ENCODE measurements at places on chromosomes 4 and X. TPM values are rescaled to one million over a fixed set of nuclear protein-coding genes. Genes with fewer than 3 reads are reported as not detected.

Gene ADH1A
- 3.4 TPM for total RNA-seq

Gene FAM50A
- 144 TPM for total RNA-seq

Gene P2RY8
- 3.7 TPM for total RNA-seq

Gene CYBB
- total RNA-seq: 31.8 TPM

Gene HOPX
- 1,594 TPM for total RNA-seq

Gene ARR3
- total RNA-seq: not detected

Gene SSX1
- not detected for total RNA-seq

Gene PPARGC1A
- 4.6 TPM for total RNA-seq

Gene STAP1
- not detected for total RNA-seq

Gene DGAT2L6
- not detected for total RNA-seq

Gene PCDH7
- total RNA-seq: 2.0 TPM

Gene GIMD1
- total RNA-seq: not detected

Gene SPANXD
- not detected for total RNA-seq

Gene GLUD2
- total RNA-seq: 1.7 TPM

Gene SH3D19
- total RNA-seq: 225 TPM

All from upper lobe of left lung (tissue), 6 donors.